T-helper 1 cell (primary cell): ENCODE measurements at places on chromosomes 2 and 18.

GRCh38 chr2:174176898-174177297 lies 71.4 kb downstream of the OLA1 start:
- DNase-seq: no peak

- DNase-seq: no peak
These were observed 124.9 kb upstream of the TTC27 start for GRCh38 chr2:32502941-32503340.

- no peak for DNase-seq
These were observed 94.4 kb downstream of the LYPD6B start for GRCh38 chr2:149132901-149133300.

DNA sequence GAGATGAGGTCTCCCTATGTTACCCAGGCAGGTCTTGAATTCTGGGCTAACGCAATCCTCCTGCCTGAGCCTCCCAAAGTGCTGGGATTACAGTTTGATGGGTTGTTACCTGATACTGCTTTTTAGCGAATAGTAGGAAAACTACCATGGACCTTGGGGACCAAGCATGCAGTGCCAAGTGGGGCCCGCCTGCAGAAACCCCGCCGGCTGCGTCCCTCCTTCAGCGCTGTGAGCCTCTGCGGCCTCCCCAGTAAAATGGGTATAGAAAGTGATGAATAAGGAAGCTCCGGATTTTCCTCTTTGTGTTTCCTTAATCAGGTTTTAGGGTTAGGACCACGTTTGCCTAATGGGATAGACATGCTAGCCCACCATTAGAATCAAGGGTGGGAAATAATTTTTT lies 30.4 kb downstream of the RAMP1 start:
- DNase-seq: no peak

- DNase-seq: no peak
These were observed 693.3 kb upstream of the KLHL29 start for GRCh38 chr2:22691666-22692065.

- DNase-seq: no peak
These were observed 43.8 kb downstream of the APOB start for GRCh38 chr2:20999906-21000645.

GRCh38 chr2:173424886-173425285 lies 70.2 kb downstream of the CDCA7 start:
- no peak for DNase-seq

GRCh38 chr18:28174181-28174905 lies 2.6 kb downstream of the CDH2 start:
- DNase-seq: no peak

DNA sequence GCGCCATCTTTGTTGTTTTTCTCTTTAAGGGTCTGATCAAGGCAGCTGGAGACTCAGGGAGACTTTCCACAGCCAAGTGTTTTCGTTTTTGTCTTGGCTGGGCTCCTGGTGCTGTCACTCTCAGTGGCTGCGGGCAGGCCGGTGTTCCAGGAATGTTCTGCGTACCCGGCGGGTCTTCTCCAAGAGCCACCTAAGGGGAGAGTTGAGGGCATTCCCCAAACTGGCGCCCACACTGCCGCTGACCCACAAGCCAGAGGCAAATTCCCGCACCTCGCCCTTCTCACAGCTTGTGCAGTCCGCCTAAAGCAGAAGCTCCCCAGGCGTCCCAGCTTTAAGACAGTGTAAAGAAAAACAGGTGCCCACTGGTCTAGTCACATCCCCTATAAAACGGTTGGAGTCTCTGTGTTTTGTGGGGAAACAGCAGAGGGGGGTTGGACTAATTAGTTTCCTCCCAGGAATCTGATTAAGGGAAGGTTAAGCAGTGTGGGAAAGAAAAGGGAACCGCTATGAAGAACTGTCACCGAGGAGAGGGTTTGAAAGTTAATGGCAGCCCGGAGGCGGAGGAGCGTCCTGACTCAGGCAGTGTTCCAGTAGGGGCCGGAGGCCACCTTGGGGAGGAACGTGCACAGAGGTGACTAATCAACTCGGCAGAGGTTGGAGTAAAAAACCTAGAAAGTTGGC lies 224.5 kb downstream of the SLC4A3 start:
- no peak for DNase-seq

DNA sequence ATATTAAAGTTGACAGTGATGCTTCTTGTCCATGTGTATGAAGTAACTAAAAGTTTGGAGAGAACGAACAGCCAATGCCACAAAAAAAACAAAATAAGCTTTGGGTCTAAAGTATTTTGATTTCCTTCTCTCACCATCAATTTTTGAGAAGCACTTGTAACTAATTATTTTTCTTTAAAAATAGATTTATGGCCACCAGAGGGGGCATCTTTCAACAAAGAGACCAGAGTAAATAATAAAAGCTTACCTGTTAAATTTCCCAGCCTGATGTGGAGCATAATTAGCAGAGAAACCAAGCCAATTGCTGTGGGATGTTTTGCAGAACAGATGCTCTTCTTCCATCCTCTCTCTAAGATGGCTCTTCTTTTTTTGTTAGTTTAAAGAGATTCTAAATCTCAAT lies 29.0 kb downstream of the LINC00305 start:
- DNase-seq: no peak

- DNase-seq: peak; percentile 94
These were observed 106.2 kb downstream of the BCL2 start for GRCh38 chr18:63213331-63213900.

GRCh38 chr18:57437766-57438671 lies 2.8 kb downstream of the ONECUT2 start:
- DNase-seq: peak; percentile 25

- DNase-seq: no peak
These were observed 544.1 kb upstream of the ID2 start for GRCh38 chr2:8137801-8138200.

DNA sequence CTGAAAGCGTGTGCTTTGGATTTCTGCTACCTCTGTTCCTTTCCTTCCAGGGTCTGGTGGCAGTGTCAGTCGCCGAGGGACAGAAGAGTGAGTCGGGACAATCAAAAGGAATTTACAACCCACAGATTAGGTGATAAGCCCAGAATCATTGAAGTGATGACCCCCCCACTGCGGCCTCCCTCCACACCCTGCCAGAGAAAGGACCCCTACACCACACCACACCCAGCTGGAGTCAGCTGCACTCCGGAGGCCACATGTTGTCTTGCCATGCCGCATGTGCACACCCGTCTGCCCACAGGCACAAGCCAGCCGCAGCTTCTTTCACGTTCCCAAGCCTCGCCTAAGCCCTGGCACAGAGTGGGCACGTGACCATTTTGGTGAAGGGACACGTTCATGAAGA lies 366.8 kb upstream of the SALL3 start:
- DNase-seq: no peak

GRCh38 chr2:211159972-211160371 lies 603.6 kb downstream of the CPS1 start:
- DNase-seq: no peak

DNA sequence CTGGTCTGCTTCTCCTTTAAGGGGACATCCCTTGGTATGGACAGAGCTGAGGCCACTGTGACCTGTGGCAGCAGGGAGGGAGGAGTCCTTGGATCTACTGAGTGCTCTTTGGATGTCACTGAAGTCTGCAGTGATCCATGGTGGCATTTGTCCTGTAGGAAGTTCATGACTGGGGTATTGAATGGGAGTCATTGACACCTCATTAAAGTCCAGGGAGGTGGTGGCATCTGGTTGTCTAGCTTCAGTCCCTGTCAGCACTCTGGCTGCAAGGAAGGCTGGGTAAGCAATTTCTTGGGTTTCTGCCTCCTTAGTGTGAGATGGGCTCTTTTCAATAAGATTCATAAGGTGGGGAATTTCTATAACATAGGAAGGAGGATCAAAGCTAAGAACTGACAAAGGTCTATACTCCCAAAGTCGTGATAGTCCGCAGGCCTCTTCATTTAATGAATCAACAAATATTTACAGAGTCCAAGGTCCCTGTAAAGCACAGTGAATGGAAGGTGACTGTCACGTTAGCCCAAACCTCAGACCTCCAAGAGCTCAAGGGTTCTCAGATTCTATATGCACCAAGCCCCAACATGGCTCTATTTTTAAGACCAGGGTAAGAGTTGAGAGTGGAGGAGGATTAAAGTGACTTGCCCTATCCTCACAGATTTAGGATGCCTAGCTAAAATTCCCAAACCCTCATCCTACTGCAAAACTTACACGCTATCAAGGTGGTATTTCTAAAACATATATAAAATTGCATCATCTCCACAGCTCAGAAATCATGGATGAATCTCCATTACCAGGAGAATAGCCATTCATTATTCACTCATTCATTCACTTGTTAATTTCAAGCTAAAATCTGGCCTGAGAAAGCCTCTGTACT lies 40.2 kb downstream of the THNSL2 start:
- DNase-seq: no peak

GRCh38 chr2:157691695-157692094 lies 63.0 kb upstream of the ACVR1C start:
- DNase-seq: no peak

DNA sequence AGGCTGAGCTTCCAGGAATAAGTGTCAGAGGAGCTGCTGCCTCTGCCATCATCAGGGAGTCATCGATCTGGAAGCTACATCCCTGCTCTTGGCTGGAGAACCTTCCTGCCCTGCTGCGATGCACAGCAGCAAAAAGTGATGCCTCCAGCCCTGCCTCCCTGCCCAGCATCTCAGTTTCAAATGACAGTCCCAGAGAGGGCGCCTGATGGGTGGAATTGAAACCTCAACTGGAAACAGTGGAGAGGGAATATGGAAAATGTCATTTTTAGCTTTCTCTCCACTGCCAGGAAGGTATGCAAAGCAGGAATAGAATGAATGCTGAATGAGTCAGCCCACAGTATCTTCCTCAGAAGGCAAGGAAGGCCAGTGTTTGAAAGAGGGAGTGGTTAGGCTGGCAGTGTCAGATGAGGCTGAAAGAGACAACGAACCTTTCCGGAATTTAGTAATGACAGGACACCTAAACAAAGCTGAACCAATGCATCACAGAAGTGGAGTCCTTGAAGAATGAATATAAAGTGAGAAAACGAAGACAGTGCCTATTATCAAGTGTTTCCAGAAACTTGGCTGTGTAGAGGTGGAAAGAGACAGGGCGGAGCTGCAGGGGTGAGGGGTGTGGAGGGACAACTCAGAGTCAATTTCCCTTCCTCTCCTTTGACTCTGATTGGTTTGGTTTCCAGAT lies 153.9 kb upstream of the NDUFV2 start:
- DNase-seq: no peak

- DNase-seq: no peak
These were observed 24.2 kb downstream of the MYT1L start for GRCh38 chr2:2306878-2307277.

DNA sequence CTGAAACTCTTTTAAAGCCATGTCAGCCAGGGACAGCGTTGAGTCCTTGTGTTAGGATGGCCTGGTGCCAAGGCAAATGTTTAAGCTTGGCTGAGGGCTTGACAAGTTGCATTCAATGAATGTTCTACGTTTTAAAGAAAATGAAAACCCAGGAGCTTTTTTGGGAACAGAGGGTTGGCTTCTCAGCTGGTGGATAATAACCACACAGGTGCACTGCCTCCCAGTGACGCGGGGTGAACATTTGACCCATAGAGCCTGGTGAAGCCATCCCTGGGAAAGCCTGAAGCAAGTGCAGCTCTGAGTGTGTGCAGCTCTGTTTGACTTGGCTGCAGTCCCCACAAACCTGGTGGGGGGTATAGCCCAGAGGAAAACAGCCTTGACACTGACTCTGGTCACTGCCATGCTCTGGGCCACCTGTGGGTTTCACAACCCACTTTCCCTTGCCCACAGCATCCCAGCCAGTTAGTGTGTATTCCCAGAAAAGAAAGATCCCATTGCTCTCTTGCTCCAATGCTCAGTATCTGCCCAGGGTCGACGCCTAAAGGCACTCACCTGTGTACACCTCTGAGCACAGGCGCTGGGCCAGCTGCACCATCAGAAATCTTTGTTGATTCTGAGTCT lies 874.9 kb downstream of the RNF144A start:
- DNase-seq: no peak

DNA sequence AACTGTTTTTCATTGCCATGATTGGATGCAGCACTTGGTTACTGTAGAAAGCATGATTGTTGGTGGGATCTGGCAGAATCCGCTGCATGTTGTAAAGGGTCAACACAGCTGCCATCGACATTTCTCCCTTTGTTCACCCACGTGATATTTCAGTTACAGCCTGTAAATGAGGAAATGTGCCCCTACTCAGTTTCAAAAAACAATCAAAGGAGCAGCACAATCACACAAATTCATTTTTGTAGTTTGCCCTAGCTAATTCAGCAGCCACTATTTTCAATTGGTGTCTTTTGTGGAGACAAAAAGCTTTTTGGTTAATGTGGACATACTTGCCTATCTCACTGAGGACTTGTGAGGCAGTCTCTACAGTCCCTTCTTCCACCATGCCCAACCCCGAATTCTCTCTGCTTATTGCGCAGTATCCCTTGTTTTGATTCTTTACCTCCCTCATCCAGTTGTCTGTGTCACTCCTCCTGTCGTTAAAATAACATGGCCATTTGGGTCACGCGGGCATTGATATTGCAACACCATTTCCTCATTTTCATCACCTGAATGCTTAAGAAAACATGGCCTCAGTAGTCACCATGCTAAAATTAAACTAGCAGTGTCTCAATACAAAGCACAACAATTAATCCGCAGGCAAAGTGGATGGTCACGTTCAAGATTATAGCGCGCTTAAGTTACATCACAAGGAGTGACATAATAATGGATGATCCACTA lies 6.4 kb upstream of the PROC start:
- no peak for DNase-seq

DNA sequence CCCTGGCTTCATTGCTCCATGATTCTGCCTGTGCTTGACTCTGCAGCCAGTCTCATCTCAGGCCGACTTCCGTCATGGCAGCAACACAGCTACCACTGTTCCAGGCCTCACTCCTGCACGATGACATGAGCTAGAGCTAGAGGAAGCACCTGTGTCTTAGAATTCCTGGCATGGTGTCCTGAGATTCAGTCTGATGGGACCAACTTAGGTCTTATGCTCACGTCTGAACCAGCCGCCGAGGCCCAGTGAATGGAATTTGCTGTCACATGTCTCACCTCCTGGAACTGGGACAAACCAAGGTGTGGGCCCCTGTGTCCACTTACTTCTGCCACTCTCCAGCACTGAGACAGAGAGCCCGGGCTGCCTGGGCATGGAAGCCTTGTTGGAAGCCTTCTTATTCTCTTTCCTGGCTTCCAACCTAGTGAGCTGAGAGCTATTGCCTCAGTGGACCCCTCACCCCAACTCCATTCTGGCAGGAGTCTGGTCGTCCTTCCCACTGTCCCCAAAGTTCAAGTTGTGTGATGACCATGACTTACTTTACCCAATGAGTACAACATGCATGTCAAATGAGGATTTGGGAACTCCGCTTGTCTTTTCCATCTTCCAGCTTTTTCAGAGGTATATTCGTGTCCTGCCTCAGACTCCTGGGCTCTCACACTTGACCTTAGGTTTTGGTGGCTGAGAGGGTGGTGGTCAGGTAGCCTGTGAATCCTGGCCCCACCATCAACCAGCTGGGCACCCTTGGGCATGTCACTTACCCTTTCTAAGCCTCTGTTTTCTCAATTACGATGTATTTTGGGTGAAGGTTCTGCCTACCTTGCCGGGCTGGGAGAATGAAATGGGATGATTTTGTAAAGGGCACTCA lies 39.1 kb upstream of the HS6ST1 start:
- DNase-seq: no peak

GRCh38 chr2:222298311-222299150 lies at the start of gene PAX3:
Gene PAX3 (minus strand): TSS chr2:222298998. CDS start chr2:222298615, 383 bp downstream.
- no peak for DNase-seq

DNA sequence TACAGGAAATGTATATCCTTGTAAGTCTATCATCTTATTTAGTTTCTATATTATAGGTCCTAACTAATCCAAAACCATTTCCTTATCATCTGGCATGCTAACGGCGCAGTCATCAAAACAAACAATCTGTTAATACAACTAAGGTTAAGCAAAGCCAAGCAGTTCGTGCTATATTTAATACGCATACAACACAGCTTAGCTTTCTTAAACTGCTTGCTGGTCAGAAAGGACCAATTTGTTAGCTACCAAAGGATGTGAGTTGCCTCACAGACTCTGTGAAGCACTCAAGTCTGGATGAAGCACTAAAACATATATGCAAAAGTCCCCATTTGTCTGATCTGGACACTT lies 67.0 kb downstream of the ZEB2 start:
- DNase-seq: no peak
